ENCODE measurements at places on chromosomes 16 and 17.

DNA sequence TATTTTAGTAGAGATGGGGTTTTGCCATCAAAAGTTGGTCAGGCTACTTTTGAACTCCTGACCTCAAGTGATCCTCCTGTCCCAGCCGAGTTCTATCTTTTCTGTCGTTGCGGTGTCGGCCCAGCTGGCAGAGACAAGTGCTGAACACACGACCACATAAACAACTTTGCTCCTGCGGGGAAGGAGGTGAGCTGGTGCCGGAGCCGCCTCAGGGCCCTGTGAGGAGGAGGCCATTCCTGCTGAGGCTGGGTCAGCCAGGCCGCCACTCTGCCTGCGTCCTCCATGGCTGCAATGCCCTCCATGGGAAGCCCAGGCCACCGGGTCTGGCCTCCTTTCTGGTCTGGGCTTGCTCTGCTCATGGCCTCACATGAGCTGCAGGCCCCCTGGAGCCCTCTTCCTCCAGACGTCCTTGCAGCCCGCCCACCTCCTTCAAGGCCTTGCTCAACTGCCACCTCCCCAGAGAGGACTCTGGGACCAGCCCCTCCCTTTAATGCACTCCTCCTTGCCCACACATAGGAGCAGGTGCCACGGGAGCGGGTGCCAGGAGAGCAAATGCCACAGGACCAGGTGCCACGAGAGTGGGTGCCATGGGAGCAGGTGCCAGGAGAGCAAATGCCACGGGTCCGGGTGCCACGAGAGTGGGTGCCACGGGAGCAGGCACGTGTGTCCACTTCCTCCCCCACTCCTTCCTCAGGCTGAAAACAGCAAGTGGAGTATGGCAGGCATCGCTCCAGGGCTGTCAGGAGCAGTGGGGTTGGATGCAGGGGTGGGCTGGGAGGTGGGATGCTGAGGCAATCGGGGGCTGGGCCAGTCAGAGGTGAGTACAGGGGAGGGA is 28.4 kb upstream of the CBFA2T3 start:
- DNase-seq = no peak

DNA sequence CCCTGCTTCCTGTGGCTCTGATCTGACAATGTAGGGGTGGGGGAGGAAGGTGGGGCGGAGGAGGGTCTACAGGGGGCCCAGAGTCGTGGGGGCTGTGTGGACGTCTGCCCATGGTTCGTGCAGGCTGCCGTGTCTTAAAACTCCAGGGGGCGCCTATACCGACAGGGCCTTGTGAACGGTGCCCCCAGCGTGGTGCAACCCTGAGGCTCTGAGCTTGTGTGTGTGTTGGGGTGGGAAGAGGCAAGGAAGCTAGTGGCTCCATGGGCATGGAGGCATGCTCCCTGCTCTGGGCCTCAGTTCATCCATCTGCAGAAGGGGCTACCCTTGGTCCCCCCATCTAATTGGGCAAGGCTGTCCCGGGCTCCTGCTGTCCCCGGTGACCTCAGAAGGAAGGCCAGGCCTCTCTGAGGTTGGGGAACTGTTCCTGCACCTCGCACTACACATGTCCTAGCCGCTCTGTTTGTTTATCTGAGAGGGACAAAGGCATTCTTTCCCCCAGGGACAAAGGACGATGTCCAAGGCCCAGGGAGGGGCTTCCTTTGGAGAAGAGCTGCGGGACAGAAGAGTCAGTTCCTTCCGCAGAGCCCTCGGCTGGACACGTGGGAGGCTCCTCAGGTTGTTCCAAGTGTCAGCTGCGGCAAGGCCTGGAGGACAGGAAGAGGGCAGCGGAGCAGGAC is 13.5 kb downstream of the CA4 start:
- no peak for DNase-seq

- DNase-seq = no peak
Observed at GRCh38 chr16:82044585-82044911, 9.5 kb downstream of the HSD17B2 start.

DNA sequence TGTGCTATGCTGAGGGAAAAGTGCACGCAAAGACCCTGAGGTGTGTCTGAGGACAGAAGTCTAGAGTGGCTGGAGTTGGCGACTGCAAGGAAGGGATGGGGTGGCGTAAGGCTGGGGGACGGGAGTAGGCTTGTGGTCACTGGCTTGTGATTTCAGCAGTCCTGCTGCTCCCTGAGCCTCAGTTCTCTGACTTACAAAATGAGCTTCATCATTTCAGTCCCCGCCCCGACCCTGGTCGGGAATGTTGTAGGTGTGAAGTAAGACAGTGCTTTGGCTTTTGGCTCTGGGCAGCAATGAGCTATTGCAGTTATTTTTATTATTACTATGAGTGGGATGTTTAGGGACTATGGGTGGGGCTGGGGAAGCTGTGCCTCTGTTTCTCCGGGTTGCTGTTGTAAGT is 8.6 kb downstream of the ADGRG1 start:
- DNase-seq = no peak

DNA sequence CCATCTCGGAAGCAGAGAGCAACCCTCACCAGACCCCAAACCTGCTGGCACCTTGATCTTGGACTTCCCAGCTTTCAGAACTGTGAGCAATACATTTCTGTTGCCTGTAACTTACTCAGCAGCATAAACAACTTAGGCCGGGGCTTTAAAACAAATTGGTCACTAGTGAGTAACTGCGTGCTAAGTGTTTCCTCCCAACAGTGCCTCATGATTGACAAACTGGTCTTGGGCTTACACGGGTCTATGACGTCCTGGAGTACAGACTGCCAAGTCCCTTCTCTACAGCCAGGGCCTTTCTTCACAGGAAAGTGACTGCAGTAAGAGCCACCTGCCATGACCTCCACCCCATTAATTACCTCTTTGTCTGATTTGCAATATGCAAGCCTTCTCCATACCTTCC is 136.7 kb downstream of the XYLT1 start:
- no peak for DNase-seq

DNA sequence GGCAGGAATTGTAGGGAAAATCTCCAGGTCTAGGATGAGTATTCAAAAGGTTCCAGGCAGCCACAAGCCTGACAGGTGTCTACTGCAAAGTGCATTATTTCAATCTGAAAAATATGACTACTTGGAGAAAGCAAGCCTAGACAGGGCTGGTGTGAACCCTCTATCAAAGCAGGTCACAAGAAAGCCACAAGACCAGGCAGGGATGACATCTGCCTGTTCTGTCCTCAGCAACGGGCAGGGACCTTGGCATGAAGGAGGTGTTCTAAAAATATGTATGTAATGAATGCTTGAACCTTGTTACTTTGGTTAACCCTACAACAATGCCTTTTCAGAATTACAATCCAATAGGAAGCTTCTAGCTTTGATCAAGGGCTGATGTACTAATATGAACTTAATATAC is 1.2 kb upstream of the COX6A2 start:
- DNase-seq = no peak

GRCh38 chr16:49497466-49497865 is 123.9 kb downstream of the C16orf78 start:
- no peak for DNase-seq

- no peak for DNase-seq
Observed at GRCh38 chr16:81445966-81446906, 1.6 kb downstream of the CMIP start.

- no peak for DNase-seq
Observed at GRCh38 chr16:66510711-66511601, 39.0 kb downstream of the TK2 start.

GRCh38 chr16:64983231-64983630 is 138.6 kb downstream of the CDH11 start:
- DNase-seq = no peak

- DNase-seq = no peak
Observed at GRCh38 chr16:67943619-67944504, at the start of gene LCAT. TSS of gene LCAT (minus strand) at chr16:67944120. CDS start at chr16:67944101, 19 bp downstream.

- no peak for DNase-seq
Observed at GRCh38 chr16:27453494-27453825, 51.5 kb downstream of the IL21R start.

DNA sequence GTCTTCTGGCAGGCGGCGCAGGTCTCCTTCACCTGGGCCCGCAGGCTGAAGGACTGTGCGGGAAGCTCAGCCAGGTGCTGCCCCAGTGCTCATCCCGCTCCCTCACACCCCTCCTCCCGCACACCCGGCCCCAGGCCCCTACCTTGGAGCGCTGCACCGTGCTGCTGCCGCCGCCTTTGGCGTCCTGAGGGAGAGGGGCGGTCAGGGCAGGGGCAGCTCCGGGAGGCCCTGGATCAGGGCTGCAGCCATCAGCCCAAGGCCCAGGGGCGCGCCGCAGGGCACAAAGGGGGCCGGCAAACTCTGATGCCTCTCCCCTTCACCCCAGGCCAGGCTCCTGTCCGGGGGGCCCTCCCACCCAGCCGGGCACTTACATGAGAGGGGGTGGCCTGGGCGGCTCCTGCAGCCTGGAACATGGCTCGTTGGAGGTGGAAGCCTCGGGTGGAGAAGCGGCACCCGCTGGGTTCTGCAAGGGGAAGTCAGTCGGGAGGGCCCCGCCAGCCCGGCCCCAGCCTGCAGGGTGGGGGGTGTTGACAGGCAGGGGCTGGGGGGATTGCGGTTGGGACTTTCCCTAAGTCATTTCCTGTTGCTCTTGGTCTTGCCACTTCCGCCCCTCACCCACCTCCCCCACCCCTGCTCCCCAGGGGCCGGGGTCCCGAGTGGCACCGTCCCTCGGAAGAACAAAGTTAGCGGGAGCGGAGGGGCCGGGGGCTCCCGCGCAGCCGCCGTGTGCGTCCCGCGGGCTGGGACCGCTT is 863 bp downstream of the LIMD2 start:
- DNase-seq = peak; percentile 68

DNA sequence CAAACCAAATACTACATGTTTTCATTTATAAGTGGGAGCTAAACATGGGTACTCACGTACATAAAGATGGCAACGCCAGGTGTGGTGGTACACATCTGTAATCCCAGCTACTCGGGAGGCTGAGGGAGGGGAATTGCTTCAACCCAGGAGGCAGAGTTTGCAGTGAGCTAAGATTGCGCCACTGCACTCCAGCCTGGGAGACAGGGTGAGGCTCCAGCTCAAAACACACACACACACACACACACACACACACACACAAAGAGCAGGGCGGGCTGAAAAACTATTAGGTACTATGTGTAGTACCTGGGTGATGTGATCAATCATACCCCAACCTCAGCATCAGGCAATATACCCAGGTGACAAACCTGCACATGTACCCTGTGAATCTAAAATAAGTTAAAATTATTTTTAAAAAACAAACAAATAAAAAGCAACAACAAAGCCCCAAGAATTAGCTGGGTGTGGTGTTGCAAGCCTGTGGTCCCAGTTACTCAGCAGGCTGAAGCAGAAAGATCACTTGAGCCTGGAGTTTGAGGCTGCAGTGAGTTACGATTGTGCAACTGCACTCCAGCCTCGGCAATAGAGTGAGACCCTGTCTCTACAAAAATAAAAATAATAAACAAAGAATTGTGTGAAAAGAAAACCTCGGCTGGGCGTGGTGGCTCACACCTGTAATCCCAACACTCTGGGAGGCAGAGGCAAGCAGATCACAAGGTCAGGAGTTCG is 11.9 kb upstream of the FAAP100 start:
- DNase-seq = no peak

GRCh38 chr16:79339863-79340262 is 260.7 kb downstream of the MAF start:
- DNase-seq = no peak
